ENCODE measurements at places on chromosomes 12 and 14. TPM values are rescaled to one million over a fixed set of nuclear protein-coding genes. Genes with fewer than 3 reads are reported as not detected.

Gene OR6C2
- not detected for polyA plus RNA-seq

Gene TMPRSS12
- not detected for polyA plus RNA-seq

DNA sequence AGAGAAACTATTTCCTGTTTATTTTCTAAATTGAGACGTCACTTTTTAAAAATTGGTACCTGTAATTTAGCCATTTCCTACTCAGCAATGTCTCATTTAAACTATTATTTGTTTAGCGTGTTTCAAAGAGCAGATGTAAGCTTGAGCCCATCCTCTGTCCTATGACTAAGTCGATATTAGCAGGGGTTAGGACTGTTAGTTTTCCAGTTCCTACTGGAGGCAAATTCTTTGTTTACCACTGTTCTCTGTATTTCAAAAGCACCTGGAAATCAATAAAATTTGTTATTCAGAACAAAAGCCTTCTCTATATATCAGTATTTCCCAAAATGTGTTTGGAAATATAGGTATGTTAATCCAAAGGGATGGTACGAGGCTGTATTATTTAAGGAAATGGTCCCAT, 42.4 kb downstream of the MDM2 start:
- DNase-seq = no peak

GRCh38 chr14:75068294-75069120, 934 bp upstream of the ZC2HC1C start:
- DNase-seq = no peak

Gene ALDH2
- 103 TPM for polyA plus RNA-seq

Gene ETFBKMT
- 3.3 TPM for polyA plus RNA-seq

Gene WNT5B
- polyA plus RNA-seq = 7.1 TPM

Gene SDS
- 0.36 TPM for polyA plus RNA-seq

- no peak for DNase-seq
Observed at GRCh38 chr14:100547633-100548294, 39.5 kb downstream of the BEGAIN start.

- no peak for DNase-seq
Observed at GRCh38 chr14:88765130-88765529, 27.6 kb downstream of the EML5 start.

Measured in right lung (tissue), 10 donors.